ENCODE measurements at places on chromosomes 4 and X.
A peak's percentile ranks its signal among the peaks of the same experiment; 100 is the strongest.

DNA sequence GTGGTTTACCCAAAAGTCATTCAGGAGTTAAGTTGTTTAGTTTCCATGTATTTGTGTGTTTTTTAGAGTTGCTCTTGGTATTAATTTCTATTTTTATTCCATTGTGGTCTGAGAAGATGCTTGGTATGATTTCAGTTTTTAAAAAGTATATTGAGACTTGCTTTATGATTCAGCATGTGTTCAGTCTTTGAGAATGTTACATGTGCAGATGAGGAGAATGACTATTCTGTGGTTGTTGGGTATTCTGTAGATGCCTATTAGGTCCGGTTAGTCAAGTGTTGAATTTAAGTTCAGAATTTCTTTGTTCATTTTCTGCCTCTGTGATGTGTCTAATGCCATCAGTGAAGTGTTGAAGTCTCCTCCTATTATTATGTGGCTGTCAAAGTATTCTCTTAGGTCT, 249.4 kb downstream of the ARHGAP10 start:
- no peak for DNase-seq

DNA sequence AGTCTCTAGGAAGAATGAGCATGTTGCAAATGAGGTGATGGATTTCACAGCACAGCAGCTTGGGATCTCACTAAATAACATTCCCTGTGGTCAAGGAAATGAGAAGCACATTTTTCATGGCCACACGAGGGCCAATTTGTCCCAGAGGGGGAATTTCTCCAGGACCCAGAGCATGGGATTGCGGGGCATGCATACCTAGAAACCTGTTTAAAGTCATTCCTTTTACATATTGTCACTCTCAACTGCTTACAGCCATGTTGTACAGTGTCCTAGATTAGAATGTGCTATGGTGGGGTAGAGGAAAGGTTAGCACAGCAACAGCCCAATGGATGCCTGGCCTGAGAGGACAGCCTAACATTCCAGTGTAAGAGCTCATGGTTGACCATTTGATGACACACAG, 37.4 kb upstream of the NLGN4X start:
- DNase-seq, result no peak

- no peak for DNase-seq
Observed at GRCh38 chr4:6987588-6987961, 55.6 kb upstream of the TADA2B start.

- no peak for DNase-seq
Observed at GRCh38 chr4:71009890-71010588, 16.6 kb downstream of the DCK start.

DNA sequence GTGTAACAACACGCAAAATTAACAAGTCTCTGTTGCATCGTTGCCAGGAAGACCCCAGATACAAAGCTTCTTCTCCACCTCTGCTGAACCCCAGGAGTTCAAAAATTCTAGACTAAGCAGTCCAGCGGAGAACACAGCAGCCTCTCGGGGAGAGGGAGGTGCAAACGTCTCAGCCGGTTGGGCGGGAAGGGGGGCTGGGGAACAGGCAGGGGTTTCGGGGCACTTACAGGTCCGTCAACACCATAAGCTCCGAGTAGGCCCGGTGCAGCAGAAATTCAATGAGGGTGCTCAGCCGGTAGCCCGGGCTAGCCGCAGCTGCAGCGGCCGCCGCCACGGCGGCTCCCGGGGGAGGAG, 394 bp downstream of the MED14 start:
- peak; percentile 18 for DNase-seq

DNA sequence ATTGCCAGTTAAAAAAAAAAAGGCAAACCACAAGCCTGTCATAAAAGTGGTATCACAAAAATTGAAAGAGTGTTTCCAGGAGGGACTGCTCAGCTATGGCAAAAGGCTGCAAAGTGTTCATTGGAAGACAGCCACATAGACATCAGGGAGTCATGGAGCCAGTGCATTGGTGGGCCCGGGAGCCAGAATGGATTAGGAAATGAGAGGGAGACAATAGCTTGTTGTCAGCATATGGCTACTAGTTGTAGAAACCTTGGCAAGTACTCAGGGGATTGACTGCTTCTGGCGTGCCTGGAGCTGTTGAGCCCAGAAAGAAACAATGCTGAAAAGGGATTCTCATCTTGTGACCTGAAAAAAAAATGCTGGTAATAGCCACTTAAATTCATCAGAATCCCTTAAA, 5.0 kb downstream of the GAR1 start:
- no peak for DNase-seq

DNA sequence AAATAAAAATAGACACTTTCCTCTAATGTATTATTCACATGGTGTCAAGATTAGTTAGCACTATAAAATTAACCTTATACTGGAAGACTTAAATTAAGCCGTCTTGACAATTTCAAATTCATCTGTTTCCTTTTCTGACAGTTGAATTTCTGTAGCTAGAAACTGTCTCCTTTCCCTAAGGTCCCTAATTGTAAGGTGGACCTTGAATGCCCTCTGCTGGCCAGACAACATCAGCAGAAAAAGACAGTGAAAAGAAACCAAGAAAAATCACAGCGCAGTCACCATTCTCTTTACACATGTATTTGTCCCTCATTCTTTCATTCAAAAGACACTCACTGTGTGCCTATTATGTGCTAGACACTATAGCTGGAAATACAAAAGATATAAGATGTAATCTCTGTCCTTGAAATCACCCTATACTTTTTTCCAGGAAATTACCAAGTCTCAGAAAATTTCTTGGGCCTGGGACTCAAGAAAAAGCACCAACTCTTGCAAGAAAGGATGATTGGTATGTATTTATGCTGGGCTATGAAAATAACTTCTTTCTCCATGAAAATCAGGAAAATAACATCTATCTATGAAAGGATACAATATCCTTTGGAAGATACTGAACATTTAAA, 32.7 kb upstream of the AMBN start:
- peak; percentile 27 for DNase-seq

DNA sequence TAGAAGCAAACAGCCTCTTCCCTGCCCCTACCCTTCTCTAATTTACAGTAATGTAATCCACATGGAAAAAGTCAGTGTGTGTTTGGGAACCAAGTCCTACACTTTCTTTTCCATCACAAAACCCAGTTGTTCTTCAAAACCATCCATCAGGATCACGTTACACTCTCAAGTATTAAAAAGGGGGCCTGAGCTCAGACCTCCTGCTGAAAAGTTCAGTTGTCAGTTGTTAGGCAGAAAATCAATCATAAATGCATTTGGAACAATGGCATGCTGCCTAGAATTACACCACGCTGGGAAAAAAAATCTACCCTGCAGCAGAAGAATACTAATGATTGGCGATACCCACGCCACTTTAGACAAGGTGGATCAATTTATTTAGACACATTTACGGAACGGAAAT, 236.5 kb downstream of the PARM1 start:
- DNase-seq, result no peak

DNA sequence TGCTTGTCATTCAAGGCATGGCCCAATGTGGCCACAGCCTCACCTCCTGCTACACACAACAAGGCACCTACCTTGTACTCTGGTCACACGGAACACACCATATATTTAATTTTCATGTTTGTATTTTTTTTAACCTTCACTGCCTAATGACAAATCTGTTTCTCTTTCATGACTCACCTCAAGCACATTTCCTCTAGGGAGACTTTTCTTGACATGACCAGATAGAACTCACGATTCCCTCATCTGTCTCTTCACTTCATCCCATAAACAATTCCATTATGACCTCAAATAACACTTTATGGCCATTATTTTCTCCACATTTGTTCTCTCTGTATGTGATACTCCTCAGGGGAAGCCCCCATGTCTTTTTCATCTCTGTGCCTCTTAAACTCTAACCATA, 11.1 kb downstream of the DRP2 start:
- no peak for DNase-seq

DNA sequence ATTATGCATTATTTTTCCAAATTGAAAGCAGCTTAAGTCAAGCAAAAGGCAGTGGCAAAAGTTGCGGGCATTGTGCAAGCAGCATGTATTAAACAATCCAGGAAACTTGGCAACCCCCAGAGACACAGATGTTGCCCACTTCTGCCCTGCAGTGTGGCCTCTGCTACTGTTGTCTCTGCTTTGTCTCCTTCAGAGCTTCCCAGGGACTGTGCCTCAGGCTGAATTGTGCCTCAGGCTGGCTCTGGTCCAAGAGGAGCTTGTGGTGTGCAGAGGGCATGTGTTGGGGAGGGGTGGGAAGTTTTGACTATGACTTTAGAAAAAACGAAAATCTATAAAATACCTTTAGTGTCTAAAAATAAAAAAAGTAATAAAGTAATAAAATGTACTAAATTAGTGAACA, 201.4 kb downstream of the CCSER1 start:
- DNase-seq, result no peak

- DNase-seq, result no peak
Observed at GRCh38 chr4:3071811-3072210, 2.5 kb downstream of the HTT-AS start.

- DNase-seq, result no peak
Observed at GRCh38 chr4:6271701-6272465, 2.2 kb downstream of the WFS1 start.

GRCh38 chr4:110025056-110025455, 112.4 kb downstream of the EGF start:
- no peak for DNase-seq

- no peak for DNase-seq
Observed at GRCh38 chr4:82216219-82216618, 157.6 kb downstream of the HNRNPD start.

DNA sequence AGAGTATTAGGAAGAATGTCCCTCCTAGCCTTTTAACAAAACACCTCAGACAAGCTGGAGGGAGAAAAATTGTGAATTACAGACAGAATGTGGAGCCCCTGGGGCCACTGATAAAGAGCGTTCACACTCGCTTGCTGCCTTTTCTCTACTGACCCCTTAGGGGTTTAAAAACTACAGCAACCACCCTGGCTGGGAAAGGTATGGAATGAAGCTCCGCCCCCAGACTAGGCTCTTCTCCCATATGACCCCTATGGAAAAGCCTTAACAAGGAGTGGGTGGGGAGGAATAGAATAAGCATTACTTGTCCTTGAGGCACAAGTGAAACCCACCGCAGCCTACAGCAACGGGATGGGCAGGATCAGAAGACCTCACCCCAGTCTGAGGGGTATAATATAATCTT, 26.3 kb downstream of the ANKRD50 start:
- DNase-seq, result no peak

GRCh38 chrX:47148946-47149345, 3.9 kb downstream of the RBM10 start:
- DNase-seq, result peak; percentile 8

GRCh38 chr4:118326585-118326984, 26.2 kb downstream of the PRSS12 start:
- no peak for DNase-seq

GRCh38 chrX:55187281-55187680, 32.9 kb upstream of the PAGE5 start:
- DNase-seq, result no peak

DNA sequence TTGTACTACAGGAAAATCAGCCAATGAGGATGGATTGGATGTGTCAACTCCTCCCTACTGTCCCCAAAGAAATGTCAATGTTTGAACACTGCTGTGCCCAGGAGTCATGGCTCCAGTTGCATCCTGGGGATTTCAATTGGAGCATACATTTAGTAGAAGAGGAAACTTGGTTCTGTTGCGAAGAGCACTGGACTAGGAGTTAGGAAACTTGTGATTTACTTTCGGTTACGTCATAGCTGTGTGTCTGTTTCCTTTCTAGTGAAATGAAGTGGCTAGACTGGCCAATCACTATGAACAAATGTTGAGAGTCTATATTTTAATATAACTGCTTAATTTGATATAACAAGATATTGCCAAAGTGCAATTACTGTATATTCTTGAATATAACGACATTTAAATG, 35.2 kb downstream of the ARL9 start:
- DNase-seq, result no peak

GRCh38 chrX:115400960-115401359, 111.4 kb downstream of the LUZP4 start:
- DNase-seq, result no peak

GRCh38 chr4:72006586-72006985, 25.2 kb upstream of the NPFFR2 start:
- no peak for DNase-seq

- DNase-seq, result peak; percentile 32
Observed at GRCh38 chr4:39976945-39977488, 694 bp downstream of the PDS5A start.

- DNase-seq, result no peak
Observed at GRCh38 chr4:185227713-185228278, 18.4 kb downstream of the SNX25 start.

DNA sequence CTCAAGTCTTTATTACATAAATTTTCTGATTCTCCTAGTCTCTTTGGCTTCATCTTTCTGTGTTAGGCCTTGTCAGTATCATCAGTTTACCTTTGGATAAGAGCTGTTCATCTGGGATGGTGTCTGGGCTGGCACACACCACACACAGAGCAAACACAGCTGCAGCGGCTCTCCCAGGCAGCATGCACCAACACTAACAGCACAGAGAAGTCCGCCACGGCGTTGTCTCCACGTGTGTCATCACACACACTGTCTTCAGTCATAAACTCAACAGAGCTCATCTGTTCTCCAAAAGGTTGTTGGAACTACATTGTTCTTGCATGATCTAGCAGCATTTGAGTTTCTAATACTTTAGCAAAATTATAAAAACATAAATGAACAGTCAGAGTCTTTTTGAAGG, 851.9 kb upstream of the FRG1 start:
- DNase-seq, result no peak

DNA sequence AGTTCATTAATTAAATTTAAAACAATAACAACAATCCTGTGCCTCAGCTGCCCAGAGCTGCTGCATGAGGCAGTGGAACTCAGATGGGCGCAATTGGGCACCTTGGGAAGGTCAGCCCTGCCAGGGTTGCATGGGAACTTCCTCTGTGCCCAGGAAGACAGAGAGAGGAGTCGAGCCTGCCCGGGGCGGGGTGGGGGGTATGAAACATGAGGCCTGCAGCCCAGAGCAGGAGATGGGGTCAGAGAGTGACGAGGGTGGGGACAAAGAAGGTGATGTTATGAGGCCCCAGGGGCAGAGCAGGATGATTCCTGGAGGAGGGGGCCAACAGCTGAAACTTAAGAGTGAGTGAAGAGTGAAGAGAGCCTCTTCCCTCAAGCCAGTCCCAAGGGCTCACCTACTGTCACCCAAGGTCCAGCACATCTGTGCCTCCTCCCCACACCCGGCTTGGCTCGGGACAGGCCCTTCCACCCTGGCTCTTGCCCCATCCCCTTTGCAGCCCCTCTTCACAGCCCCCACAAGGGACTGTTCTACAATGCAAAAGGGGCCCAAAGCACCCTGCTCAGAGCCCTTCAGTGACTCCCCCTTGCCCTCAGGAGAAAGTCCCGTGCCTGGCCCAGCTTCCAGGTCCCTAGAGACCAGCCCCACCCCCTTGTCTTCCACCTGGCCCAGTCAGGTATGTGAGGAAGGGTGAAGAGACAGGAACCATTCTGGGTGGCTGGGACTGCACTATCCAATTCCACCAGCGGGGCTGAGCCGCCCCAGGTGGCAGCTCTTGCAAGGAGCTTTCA, 31.4 kb downstream of the HMX1 start:
- DNase-seq, result no peak

All from stimulated activated CD4-positive, alpha-beta T cell treated with anti-CD3 and anti-CD28 coated beads, Interleukin-2, amount 100 ng/mL, for 48 hours (primary cell).